ENCODE measurements at places on chromosomes 5 and 9.

DNA sequence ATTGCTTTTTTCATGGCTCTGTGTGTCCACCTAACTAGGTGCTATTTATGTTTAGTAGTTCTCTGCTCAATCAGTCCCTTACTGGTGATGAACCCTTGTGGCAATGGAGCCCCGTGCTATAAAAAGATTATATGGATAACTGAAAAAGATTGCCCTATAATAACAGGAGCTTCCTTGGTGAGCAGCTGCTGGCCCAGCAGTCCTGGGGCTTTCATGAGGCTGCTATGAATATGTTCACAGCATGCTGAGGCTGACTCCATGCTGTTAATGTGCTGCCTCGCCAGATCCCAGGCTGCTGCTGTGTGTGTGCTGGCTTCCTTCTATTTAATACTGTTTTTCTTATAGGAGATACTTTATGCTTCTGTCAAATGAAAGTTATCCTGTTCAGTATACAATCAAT, 357.5 kb downstream of the TAF11L14 start:
- no peaks in the 10 kb centered on the region for H3K27me3 ChIP-seq
- H3K27ac ChIP-seq, result no peak overlapping the region
- H3K36me3 ChIP-seq, result no peaks in the 10 kb centered on the region
- H3K4me1 ChIP-seq, result no peaks in the 10 kb centered on the region
- no peak for DNase-seq

DNA sequence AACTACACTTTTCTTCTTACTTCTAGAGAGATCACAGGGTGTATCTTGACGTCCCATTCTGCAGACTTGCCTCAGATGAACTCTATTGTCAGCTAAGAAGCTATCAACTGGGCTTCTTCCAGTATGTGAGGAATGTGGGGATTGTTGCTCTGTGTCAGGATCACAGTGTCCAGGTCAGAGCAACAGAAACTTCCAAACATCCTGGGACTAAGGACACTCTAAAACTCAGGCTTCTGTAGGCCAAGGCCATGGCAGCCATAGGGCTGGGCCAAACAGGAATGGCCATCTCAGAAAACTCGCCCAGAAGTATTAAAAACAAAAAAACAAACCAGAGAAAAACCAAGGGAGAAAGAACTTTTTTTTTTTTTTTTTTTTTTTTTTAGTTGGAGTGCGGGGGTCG, 210.0 kb upstream of the CLINT1 start:
- H3K27ac ChIP-seq, result no peak overlapping the region
- no peaks in the 10 kb centered on the region for H3K4me1 ChIP-seq
- H3K27me3 ChIP-seq, result no peaks in the 10 kb centered on the region
- no peak overlapping the region for H3K4me3 ChIP-seq

- H3K4me3 ChIP-seq, result no peak overlapping the region
- H3K27ac ChIP-seq, result no peak overlapping the region
- H3K36me3 ChIP-seq, result no peaks in the 10 kb centered on the region
- peaks cover 20% of the 10 kb centered on the region for H3K4me1 ChIP-seq
- peaks cover 100% of the 10 kb centered on the region for H3K27me3 ChIP-seq
- no peak for DNase-seq
Observed at GRCh38 chr9:969310-970150, 6.9 kb upstream of the DMRT3 start.

DNA sequence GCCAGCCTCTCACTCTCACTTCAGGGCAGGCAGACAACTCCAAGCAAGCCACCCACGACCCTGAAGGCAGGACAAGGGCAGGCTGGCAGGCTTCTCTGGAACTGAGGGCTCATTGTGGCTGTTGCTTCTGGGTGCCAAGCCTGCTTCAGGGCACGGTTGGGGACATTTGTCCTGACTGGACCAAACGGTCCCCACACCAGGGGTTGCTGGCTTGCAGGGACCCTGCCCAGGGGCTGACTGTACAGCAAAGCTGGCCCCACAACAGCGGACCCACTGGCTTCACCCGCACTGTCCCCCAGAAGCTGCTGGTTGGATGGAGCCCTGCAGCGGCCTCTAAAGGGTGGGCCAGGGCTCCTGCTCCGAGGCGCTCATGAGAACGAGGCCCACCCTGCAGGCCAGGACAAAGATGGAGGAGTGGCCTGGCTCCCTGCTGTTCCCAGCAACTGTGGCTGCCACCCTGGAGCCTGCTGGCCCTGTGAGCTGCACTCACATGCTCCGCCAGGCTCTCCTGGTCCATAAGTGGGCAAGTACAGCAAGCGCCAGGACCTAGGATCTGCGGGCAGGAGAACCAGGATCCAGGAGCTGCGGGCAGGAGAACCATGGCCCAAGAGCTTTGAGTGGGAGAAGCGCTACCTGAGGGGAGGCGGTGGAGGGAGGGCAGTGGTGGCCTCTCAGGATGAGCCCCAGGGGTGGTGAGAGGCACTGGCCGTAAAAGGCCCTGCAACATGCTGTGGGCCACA, 34.4 kb upstream of the NSMF start:
- H3K4me3 ChIP-seq, result no peak overlapping the region
- no peak overlapping the region for H3K27ac ChIP-seq

DNA sequence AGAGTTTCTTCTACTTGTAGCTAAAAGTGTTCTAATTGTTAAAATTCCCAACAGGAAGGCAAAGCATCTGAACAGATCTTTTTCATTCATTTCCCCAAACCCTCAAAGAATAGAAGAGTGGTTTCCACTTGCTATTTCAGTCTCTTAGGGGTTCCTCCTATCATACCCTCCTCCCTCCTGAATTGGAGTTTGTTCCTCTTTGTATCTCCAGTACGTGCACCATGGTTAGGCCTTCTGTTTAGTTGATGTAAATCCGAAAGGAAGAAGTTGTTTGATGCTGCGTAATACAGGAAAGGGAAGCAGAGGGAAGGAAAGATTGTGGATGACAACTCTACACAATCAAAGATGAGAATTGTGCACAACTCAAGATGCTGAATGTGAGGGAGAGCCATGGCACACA, 303.6 kb downstream of the PIK3R1 start:
- H3K4me3 ChIP-seq, result no peak overlapping the region
- H3K4me1 ChIP-seq, result no peaks in the 10 kb centered on the region
- DNase-seq, result no peak
- no peaks in the 10 kb centered on the region for H3K27me3 ChIP-seq
- H3K27ac ChIP-seq, result no peak overlapping the region
- no peaks in the 10 kb centered on the region for H3K36me3 ChIP-seq

- DNase-seq, result no peak
- H3K27me3 ChIP-seq, result no peaks in the 10 kb centered on the region
- H3K4me1 ChIP-seq, result no peaks in the 10 kb centered on the region
- H3K4me3 ChIP-seq, result no peak overlapping the region
- H3K27ac ChIP-seq, result peak overlapping the region; percentile 63
Observed at GRCh38 chr9:2093920-2094597, 78.9 kb downstream of the SMARCA2 start.

DNA sequence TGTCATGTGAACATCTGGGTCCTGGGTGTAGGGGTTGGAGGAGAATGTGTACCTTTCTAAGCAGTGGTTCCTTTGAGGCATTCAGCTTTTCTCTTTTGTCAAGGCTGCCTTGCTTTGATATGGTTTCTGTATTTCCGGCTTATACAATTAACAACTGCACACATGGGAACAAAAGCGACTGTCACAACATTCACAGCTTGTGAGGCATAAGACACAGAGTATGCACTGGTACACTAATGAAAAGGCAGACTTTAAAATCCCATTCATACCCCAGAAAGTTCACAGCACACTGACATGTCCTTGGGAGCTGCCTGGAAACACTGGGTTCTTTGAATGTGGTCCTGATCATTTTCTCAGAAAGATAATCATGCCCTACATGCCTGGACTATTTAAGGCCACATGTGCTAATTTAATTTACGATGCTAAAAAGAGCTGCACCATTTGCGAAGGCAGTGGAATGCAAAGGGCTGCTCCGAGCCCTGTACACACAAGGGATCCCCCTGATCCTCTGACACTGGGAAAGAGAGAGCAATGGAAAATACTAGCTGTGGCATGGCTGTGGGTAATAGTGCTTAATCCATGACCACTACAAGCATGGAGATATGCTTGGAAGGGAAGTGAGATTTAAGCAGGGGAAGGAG, 131.8 kb downstream of the EFNA5 start:
- no peak overlapping the region for H3K4me3 ChIP-seq
- H3K4me1 ChIP-seq, result peaks cover 7% of the 10 kb centered on the region
- no peaks in the 10 kb centered on the region for H3K36me3 ChIP-seq
- no peak for DNase-seq
- no peak overlapping the region for H3K27ac ChIP-seq

DNA sequence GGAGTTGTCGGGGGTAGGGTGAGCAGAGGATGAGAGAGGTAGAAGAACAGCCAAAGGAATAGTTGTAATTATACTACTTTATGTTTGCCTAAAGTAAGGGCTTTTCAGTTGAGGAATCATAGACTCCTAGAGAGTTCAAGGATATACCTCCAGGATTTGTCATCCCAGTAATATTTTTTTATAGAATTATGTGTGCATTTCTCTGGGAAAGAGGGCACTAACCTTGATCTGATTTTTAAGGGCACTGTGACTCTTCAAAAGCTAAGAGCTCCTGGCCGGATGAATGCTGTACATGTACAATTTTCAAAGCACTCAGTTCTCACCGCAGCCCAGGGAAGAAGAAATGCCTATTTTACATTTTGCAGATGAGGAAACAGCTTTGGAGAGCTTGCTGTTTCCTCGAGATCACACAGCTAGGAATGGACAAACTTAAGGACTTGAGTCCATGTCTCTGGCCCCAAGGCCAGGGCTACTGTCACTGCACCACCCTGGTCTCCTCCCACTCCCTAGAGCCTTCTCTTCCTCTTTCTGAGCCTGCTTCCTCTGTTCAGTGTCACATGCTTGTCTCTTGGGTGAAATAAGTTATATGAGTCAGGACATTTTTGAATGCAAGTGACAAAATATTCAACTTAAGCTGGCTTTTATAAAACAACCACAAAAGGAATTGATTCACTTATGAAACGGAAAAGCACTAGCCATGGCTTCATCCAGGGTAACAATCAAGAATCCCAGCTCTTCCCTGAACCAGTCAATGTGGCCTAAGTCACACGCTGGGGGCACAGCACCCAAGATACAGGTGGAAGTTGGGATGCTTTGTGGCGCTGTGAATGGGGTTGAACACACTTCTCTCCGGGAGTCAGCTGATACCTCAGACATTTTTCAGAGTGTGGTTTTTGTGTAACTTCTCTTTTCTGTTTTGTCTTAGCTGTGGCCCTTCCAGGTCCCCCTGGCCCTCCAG, 45.7 kb upstream of the TGFBR1 start:
- H3K27ac ChIP-seq, result peak overlapping the region; percentile 57
- DNase-seq, result no peak
- H3K36me3 ChIP-seq, result no peaks in the 10 kb centered on the region
- peaks cover 3% of the 10 kb centered on the region for H3K4me1 ChIP-seq
- H3K4me3 ChIP-seq, result no peak overlapping the region

GRCh38 chr5:172637110-172637580, 3.9 kb upstream of the NEURL1B start:
- H3K36me3 ChIP-seq, result no peaks in the 10 kb centered on the region
- H3K27ac ChIP-seq, result no peak overlapping the region
- H3K4me1 ChIP-seq, result peaks cover 8% of the 10 kb centered on the region
- no peak overlapping the region for H3K4me3 ChIP-seq
- peaks cover 32% of the 10 kb centered on the region for H3K27me3 ChIP-seq

DNA sequence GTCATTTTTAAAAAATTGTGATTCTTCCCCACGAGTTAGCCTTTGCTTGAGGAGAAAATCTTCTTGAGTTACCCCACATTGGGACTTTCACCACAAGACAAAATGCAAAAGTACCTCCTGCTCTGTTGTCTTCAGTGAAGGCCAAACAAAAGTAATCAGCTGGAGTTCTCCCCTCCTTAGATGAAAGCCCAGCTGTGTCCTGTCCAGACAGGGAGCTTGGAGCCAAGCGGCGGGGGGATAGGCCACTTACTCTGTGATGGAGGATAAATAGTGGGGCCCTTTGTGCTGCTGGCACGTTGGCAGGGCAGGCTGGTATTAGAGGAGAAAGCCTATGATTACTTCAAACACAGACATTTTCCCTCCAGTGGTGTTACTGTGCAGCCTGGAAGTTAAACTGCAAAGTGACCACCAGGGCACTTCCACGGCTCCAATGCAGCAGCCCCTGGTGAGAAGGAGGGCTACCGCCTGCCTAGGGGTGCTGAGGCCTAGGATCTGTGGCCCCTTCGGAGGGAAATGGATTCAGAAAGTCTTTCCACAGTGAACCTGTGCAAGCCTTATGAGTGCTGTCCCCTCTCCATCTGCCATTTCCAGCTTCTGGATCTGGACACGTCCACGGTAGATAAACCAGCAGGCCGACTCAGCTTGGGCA, 155.0 kb downstream of the TMEM167A start:
- no peak overlapping the region for H3K27ac ChIP-seq
- no peaks in the 10 kb centered on the region for H3K27me3 ChIP-seq
- no peak overlapping the region for H3K4me3 ChIP-seq
- H3K4me1 ChIP-seq, result no peaks in the 10 kb centered on the region
- peak; percentile 48 for DNase-seq
- H3K36me3 ChIP-seq, result no peaks in the 10 kb centered on the region

DNA sequence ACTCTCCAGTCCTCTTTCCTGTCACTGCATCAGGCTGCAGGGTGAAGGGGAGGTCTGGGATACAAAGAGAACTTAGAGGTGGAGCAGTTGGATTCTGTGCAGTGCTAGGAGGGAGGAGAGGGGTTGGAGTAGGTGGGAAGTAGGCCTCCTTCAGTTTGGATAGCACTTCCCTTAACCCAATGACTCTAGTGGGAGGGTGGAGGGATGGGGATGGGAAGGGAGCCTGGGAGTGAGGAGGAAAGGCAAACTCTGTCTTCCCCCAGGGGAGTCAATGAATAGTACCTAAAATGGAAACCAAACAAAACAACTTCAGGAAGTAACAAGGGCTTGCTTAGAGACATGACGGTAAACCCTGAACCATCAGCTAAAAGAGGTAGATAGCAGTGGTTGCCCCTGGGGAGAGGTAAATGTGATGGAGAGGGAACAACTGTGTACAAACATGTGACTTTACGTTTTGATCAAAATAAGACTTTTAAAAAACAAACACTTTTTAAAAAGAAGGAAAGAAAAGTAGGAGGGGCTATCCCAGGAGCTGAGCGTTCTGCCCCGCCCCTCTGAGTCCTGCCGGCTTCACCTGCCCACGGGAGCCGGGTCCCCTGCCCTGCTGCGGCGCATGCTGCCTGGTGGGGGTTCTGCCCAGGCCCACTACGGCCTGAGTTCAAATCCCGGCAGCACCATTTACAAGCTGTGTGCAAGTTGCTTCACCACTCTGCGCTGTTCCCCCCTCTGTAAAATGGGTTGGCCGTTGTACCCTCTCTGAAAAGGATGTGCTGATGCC, 30.9 kb downstream of the GSN start:
- H3K4me3 ChIP-seq, result peak overlapping the region; percentile 41
- H3K4me1 ChIP-seq, result peaks cover 29% of the 10 kb centered on the region
- peaks cover 33% of the 10 kb centered on the region for H3K36me3 ChIP-seq
- DNase-seq, result no peak
- H3K27me3 ChIP-seq, result no peaks in the 10 kb centered on the region

DNA sequence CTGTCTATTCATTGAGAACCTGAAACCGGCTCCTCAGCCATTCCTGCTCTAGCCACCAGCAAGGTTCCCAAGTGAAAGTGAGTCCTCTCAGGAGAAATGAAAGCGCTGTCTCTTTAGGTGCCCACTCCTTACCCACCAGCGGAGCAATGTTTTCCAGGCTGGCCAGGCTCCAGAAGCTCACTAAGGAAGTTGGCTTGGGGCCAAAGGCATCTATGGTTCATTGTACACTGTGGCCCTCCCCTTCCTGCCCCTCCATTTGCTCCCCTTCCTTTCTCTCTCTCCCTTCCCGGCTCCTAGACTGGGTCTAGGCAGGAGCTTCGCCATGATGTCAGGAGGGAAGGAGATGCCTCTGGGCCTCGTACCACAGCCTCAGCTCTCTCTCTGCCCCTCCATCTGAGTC, 1.1 kb upstream of the GABRP start:
- no peak for DNase-seq
- no peak overlapping the region for H3K27ac ChIP-seq
- H3K36me3 ChIP-seq, result no peaks in the 10 kb centered on the region
- H3K27me3 ChIP-seq, result no peaks in the 10 kb centered on the region

GRCh38 chr9:122777935-122778627, 10.7 kb upstream of the OR5C1 start:
- no peak overlapping the region for H3K27ac ChIP-seq
- no peak for DNase-seq
- no peaks in the 10 kb centered on the region for H3K4me1 ChIP-seq
- no peaks in the 10 kb centered on the region for H3K36me3 ChIP-seq
- no peaks in the 10 kb centered on the region for H3K27me3 ChIP-seq
